Fibroblast of skin of right quadriceps (primary cell): ENCODE measurements at places on chromosomes 5 and 9.
A peak's percentile ranks its signal among the peaks of the same experiment; 100 is the strongest.

DNA sequence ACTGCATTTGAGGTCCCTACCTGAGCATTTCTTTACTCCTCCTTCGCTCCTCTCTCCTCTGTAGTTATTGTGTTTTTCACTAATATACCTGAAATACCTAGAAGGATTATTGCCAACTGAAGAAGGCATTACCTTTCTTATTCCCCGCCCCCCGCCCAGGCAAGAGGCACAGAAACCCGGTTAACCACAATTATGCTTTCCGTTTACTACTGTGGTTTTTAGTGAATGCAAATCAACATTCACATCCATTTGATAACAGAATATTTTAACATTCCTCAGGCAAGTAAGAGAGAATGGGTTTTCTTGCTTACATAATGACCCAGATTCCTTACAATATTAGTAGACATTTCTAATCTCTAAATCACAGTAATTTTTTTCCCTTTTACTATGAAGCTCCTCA is 136.9 kb downstream of the PCSK5 start:
- peak; percentile 56 for DNase-seq

GRCh38 chr9:107635101-107635802 is 145.7 kb upstream of the KLF4 start:
- peak; percentile 22 for DNase-seq

- no peak for DNase-seq
Observed at GRCh38 chr9:124442826-124443225, 7.4 kb upstream of the ADGRD2 start.

DNA sequence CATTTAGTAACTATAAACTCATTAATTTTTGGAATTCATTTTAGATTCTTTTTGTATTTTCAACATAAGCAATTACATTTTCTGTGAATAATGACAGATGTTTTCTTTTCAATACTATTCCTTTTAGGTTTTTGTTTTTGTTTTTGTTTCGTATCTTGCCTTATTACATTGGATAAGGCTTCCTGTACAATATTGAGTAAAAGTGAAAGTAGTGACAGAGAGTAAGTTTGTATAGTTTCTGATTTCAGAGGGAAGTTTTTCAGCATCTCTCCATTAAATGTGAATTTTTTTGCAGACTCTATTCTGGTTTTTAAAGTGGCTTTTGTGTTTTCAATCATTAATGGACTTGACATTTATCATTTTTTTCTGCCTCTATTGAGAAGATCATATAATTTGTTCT is 12.8 kb upstream of the CAMK4 start:
- no peak for DNase-seq

GRCh38 chr5:78624011-78624541 is 24.5 kb downstream of the LHFPL2 start:
- DNase-seq = no peak

GRCh38 chr5:66452109-66452508 is 144.1 kb upstream of the MAST4 start:
- DNase-seq = no peak

- DNase-seq = no peak
Observed at GRCh38 chr9:122661416-122661815, at the start of gene OR1L1. OR1L1 (plus strand) TSS chr9:122661716; CDS start chr9:122661716, 0 bp downstream.

DNA sequence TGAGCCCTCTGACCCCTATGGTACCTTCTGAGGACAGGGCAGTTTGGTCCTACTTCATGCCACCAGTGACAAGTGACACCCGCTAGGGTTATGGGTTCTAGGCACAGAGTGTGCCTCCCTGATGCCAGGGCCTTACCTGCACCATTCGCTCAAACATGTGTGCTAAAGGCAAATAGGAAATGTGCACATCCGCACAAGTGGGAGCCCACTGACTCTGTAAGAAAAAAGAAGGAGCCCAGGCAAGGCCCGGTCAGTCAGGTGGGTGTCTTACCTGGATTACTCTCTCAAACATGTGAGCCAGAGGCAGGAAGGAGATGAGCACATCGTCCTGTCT is 29.1 kb upstream of the MEIKIN start:
- no peak for DNase-seq

GRCh38 chr5:157710882-157711281 is 20.3 kb upstream of the THG1L start:
- peak; percentile 85 for DNase-seq
